ENCODE measurements at places on chromosomes 7 and 10.

DNA sequence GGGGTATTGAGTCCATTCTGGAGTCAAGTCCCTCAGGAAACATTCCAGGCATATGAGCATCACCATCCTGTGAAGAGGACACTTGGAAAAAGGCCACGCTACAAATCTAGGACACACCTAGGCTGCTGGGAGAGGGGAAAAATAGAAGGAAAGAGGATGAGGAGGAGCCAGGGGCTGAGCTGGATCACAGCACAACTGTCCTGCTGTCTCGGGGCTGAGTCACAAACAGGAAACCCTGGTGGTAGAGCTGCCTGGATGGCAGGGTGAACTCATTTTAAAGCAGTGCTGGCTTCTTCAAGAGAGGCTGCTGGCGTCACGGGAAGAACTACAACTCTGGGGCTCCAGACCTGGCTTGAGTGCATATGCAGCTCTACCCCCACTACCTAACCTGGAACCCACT, 151.5 kb downstream of the RNF216 start:
- no peak for DNase-seq

- DNase-seq = no peak
Measured at GRCh38 chr10:23060918-23061317, 34.5 kb upstream of the MSRB2 start.

DNA sequence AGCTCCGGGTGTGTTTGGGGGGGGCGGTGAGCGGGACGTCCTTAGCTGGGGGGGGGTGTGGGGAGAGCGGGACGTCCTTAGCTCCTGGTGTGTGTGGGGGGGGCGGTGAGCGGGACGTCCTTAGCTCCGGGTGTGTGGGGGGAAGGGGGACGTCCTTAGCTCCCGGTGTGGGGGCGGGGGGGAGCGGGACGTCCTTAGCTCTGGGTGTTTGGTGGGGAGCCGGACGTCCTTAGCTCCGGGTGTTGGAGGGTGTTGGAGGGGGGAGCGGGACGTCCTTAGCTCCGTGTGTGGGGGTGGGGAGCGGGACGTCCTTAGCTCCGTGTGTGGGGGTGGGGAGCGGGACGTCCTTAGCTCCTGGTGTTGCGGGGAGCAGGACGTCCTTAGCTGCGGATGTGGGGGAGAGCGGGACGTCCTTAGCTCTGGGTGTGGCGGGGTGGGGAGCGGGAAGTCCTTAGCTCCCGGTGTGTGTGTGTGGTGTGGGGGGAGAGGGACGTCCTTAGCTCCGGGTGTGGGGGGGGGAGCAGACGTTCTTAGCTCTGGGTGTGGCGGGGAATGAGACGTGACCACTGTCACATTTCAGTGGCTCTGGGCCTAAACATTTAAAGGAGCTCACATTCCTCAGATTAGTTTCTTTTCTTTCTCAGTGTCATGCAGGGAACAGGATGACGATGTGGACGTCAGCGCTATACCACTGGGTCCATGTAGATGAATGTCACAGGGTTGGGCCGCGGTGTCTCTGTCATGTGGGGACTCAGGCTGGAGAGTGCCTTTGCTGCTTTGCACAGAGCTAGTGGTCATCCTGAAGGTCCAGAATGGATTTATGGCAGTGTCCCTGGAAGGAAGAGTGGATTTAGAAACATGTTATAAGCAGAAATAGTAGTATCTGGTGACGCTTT, 7.5 kb downstream of the DYNC2I1 start:
- no peak for DNase-seq

DNA sequence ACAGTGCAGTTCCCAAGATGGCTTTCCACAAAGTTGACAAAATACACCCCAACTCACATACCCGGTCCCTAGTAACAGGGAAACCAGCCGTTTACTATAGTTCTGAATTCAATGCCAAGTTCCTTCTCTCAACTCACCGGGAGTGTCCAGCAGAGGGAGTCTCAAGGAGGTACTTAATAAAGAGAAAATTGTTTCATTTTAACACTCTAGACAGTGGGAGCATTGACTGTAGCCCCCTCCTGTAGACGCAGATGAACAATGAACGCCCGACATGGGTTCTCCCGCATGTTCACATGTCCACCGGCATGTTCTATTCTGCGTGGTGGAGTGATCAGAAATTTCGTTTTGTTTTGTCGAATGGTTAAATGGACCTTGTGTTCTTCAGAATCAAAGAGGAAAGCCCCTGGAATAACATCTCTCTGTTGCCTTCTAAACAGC, 1.9 kb downstream of the HIPK2 start:
- no peak for DNase-seq

GRCh38 chr10:10779511-10779910, 238.2 kb upstream of the CELF2 start:
- no peak for DNase-seq

Measured in GM12864 (cell line).